Iris pigment epithelial cell (primary cell): ENCODE measurements at places on chromosomes 5 and 9.

- DNase-seq = no peak
Observed at GRCh38 chr5:148229840-148230239, 8.5 kb upstream of the MARCOL start.

GRCh38 chr5:156387391-156387790 is 60.4 kb downstream of the SGCD start:
- DNase-seq = no peak

GRCh38 chr5:35042781-35043180 is 5.0 kb downstream of the AGXT2 start:
- DNase-seq = no peak

- peak; percentile 32 for DNase-seq
Observed at GRCh38 chr5:59390074-59390659, 503.4 kb downstream of the PDE4D start.

GRCh38 chr9:110156416-110156815 is 51.5 kb downstream of the C9orf152 start:
- DNase-seq = no peak

- DNase-seq = peak; percentile 14
Observed at GRCh38 chr9:134785325-134786108, 95.1 kb upstream of the FCN2 start.
